ENCODE measurements at places on chromosomes 7 and 10.
A peak's percentile ranks its signal among the peaks of the same experiment; 100 is the strongest.

DNA sequence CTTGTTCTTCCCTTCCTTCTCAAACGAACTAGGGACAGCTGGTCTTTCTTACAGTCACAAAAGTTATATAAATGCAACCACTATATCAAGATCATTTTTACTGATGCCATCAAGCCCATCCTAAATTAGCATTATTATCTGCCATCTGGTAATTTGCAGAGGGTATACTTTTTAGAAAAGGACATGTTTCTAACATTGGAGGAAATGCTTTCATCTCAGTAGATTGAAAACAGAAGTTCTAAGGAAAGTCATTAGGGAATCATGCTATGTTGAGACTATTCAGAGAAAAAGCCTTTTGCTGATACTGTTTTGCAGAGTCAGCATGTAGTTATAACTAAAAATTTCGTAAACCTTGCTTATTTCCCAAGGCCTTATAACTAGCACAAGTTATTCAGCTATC is 146.7 kb downstream of the WNT2 start:
- no peaks in the 10 kb centered on the region for H3K4me1 ChIP-seq
- H3K4me3 ChIP-seq = no peak overlapping the region
- no peaks in the 10 kb centered on the region for H3K36me3 ChIP-seq

GRCh38 chr7:149027055-149027454 is 1.2 kb downstream of the PDIA4 start:
- H3K27ac ChIP-seq = no peak overlapping the region
- peak overlapping the region; percentile 69 for H3K4me3 ChIP-seq
- H3K27me3 ChIP-seq = no peaks in the 10 kb centered on the region
- no peak for DNase-seq
- H3K4me1 ChIP-seq = no peaks in the 10 kb centered on the region
- H3K36me3 ChIP-seq = no peaks in the 10 kb centered on the region

- no peaks in the 10 kb centered on the region for H3K27me3 ChIP-seq
- DNase-seq = no peak
- H3K36me3 ChIP-seq = no peaks in the 10 kb centered on the region
- H3K27ac ChIP-seq = no peak overlapping the region
These were observed 11.2 kb downstream of the SFTPD start for GRCh38 chr10:79937701-79938151.

GRCh38 chr10:12902135-12902572 is 99.4 kb downstream of the CCDC3 start:
- no peaks in the 10 kb centered on the region for H3K36me3 ChIP-seq
- no peak overlapping the region for H3K27ac ChIP-seq
- H3K27me3 ChIP-seq = no peaks in the 10 kb centered on the region

GRCh38 chr7:92753614-92754013 is 82.8 kb downstream of the CDK6 start:
- H3K4me3 ChIP-seq = no peak overlapping the region
- no peaks in the 10 kb centered on the region for H3K27me3 ChIP-seq
- DNase-seq = no peak
- peaks cover 43% of the 10 kb centered on the region for H3K4me1 ChIP-seq
- H3K27ac ChIP-seq = no peak overlapping the region
- no peaks in the 10 kb centered on the region for H3K36me3 ChIP-seq

- H3K27me3 ChIP-seq = no peaks in the 10 kb centered on the region
- H3K4me1 ChIP-seq = no peaks in the 10 kb centered on the region
- H3K27ac ChIP-seq = no peak overlapping the region
- H3K36me3 ChIP-seq = no peaks in the 10 kb centered on the region
- no peak overlapping the region for H3K4me3 ChIP-seq
- DNase-seq = no peak
These were observed 47.8 kb upstream of the KAT6B start for GRCh38 chr10:74778436-74779094.

DNA sequence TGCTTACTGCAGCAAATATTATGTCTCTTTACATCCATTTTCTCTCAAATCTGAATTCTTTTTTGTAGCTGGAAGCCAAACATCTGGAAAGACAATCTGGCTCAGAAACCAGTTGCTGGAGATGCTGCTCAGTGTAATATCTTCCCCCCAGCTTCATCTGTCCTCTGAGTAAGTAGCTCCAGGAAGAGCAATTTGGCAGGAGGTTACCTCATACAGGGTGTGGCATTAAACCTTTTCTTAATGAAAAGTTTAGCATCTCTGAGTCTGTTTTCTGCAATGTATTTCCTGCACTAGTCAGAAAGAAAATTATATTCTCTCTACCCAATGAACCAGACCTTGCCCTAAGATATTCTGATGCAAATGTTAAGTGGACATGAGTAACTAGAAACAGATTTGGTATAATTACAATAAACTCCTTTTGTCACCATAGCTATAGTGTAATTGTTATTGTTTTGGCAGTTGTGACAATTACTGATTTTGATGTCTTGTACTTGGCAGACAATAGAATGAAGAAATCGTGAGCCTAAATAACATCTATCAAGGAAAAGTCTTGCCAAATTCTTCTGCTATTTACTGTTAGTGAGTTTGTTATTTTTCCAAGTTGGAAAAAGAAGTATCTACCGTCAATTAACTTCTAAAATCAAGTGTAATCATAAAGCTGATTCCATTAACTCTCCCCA is 123.3 kb downstream of the WDFY4 start:
- no peaks in the 10 kb centered on the region for H3K4me1 ChIP-seq
- no peak overlapping the region for H3K27ac ChIP-seq
- H3K27me3 ChIP-seq = no peaks in the 10 kb centered on the region

- H3K4me1 ChIP-seq = peaks cover 6% of the 10 kb centered on the region
- no peaks in the 10 kb centered on the region for H3K27me3 ChIP-seq
- no peak for DNase-seq
- no peak overlapping the region for H3K27ac ChIP-seq
- H3K36me3 ChIP-seq = no peaks in the 10 kb centered on the region
- H3K4me3 ChIP-seq = no peak overlapping the region
These were observed 29.4 kb downstream of the TAS2R41 start for GRCh38 chr7:143507094-143507518.

- no peaks in the 10 kb centered on the region for H3K4me1 ChIP-seq
- DNase-seq = no peak
- no peaks in the 10 kb centered on the region for H3K27me3 ChIP-seq
These were observed 23.5 kb downstream of the BCCIP start for GRCh38 chr10:125846894-125847293.

- no peaks in the 10 kb centered on the region for H3K36me3 ChIP-seq
- peaks cover 3% of the 10 kb centered on the region for H3K4me1 ChIP-seq
- H3K27me3 ChIP-seq = no peaks in the 10 kb centered on the region
- H3K4me3 ChIP-seq = no peak overlapping the region
- DNase-seq = no peak
These were observed 252.5 kb downstream of the PTEN start for GRCh38 chr10:88115968-88116367.

DNA sequence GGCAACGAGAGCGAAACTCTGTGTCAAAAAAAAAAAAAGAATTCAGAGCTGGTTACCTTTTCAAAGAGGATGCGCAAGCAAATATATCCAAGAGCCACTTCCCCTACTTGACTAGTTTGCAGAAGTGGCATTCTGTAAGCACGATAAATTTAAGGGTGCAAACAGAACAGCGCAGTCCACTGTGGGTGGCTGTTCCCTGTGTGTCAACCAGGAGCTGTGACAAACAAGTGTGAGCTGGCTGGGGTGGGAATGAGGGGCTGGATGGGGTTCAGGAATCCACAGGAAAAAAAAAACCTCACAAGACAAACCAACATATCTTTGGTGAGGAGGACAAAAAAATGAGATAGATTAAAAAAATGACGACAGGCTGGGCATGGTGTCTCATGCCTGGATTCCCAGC is 15.9 kb downstream of the GUSB start:
- H3K4me1 ChIP-seq = no peaks in the 10 kb centered on the region
- H3K27me3 ChIP-seq = no peaks in the 10 kb centered on the region
- no peak overlapping the region for H3K4me3 ChIP-seq
- no peak for DNase-seq

- no peaks in the 10 kb centered on the region for H3K27me3 ChIP-seq
- peaks cover 27% of the 10 kb centered on the region for H3K4me1 ChIP-seq
- DNase-seq = peak; percentile 62
- H3K36me3 ChIP-seq = no peaks in the 10 kb centered on the region
- H3K27ac ChIP-seq = peak overlapping the region; percentile 96
These were observed 1.4 kb upstream of the OSBPL3 start for GRCh38 chr7:24981171-24981951.

DNA sequence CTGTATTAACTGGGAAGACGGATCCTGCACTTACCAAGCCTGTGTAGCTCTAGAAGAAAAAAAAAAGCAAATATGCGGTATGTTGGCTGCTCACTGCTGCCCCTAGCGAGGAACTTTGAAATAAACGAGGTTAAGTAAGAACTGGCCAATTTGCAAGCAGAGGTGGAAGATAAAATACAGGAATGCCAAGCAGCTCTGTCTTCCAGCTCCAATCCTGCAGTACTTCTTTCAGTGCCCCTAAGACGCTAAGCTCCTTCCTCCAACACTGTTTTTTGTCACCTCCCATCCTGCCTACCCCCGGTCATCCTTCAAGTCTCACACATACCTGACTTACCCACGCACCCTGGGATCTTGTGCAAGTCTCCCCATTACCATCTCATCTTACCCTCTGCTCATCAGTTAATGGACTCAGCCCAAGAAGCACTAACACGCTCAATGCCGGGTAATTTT is 809 bp downstream of the C10orf143 start:
- H3K27ac ChIP-seq = peak overlapping the region; percentile 91
- H3K4me1 ChIP-seq = peaks cover 5% of the 10 kb centered on the region
- no peaks in the 10 kb centered on the region for H3K36me3 ChIP-seq
- no peaks in the 10 kb centered on the region for H3K27me3 ChIP-seq
- peak; percentile 68 for DNase-seq

DNA sequence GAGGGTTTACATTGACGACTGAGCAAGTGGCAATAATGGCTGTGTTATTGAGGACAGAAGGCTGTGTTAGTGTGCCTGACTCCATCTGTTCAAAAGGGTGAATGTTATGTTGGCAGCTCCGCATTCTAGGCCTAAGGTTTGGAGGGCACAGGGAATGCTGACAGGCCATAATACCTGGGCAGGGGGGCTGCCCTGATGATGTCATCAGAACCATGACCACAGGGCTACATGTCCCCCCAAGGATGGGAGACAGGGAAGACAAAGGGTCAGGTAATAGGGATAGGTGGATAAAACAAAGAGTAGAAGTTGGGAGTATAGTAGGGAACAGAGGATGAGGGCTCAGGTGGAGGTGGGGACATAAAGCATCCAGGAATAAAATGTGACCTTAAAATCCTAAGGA is 1.8 kb upstream of the PPP3CB start:
- no peak overlapping the region for H3K27ac ChIP-seq
- no peak overlapping the region for H3K4me3 ChIP-seq
- no peaks in the 10 kb centered on the region for H3K36me3 ChIP-seq
- peaks cover 8% of the 10 kb centered on the region for H3K4me1 ChIP-seq

- no peak overlapping the region for H3K4me3 ChIP-seq
- peaks cover 6% of the 10 kb centered on the region for H3K4me1 ChIP-seq
- no peak overlapping the region for H3K27ac ChIP-seq
- DNase-seq = peak; percentile 29
- H3K27me3 ChIP-seq = no peaks in the 10 kb centered on the region
These were observed 12.0 kb upstream of the RHOBTB1 start for GRCh38 chr10:60955957-60956425.

GRCh38 chr10:7507887-7508726 is 97.3 kb upstream of the SFMBT2 start:
- H3K4me3 ChIP-seq = no peak overlapping the region
- H3K36me3 ChIP-seq = no peaks in the 10 kb centered on the region
- H3K27me3 ChIP-seq = no peaks in the 10 kb centered on the region
- no peaks in the 10 kb centered on the region for H3K4me1 ChIP-seq
- no peak overlapping the region for H3K27ac ChIP-seq
- no peak for DNase-seq

- no peak for DNase-seq
- no peaks in the 10 kb centered on the region for H3K36me3 ChIP-seq
- no peak overlapping the region for H3K27ac ChIP-seq
- H3K27me3 ChIP-seq = no peaks in the 10 kb centered on the region
These were observed 13.7 kb upstream of the LAMB4 start for GRCh38 chr7:108143658-108144420.

DNA sequence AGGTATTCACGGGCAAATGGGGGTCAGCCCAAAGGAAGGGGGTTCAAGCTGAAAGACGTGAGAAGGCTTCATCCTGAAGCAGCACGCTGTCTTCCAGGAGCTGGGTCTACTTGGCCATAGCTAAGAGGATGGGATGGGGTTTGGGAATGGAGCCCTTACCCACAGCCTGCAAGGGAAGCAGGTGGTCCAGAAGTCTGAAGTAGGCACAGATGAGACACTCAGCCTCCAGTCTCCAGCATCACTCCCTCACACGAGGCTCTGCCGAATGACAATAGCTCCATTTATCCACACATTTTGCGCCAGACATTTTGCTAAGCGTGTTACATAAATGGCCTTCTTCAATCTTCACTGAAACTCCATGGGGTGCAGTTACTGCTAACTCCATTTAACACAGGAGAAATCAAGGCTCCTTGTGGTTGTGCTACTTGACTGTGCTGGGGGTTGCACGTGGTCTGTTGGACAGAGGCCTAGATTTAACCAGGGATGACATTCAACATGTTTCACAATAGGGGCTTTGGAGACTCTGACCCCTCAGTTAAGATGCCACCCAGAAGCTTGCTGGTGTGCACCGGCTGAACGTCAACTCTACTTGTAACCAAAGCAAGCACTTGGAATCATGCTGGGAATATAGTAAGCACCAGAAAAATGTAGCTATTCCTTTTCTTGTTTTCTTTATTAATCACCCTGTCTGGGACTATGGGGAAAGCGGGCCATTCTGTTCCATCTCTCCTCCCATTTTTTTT is 85.3 kb downstream of the FAM241B start:
- no peaks in the 10 kb centered on the region for H3K27me3 ChIP-seq
- no peak overlapping the region for H3K27ac ChIP-seq
- no peaks in the 10 kb centered on the region for H3K4me1 ChIP-seq
- no peak overlapping the region for H3K4me3 ChIP-seq
- no peak for DNase-seq

DNA sequence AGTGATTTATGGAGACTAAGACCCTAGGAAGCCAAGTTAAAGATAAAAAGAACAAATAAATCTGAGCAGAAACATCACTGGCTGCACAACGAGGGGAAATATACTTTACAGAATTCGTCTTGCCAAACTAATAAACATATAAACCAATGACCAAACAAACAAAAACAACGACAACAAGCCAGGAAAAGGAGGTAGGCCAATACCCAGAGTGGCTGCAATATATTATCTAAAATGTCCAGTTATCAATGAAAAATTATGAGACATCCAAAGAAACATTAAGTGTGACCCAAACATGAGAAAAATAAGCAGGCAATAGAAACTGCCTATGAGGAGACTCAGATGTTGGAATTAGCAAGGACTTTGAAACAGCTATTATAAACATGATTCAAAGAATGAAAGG is 81.0 kb downstream of the PKD1L1 start:
- no peaks in the 10 kb centered on the region for H3K36me3 ChIP-seq
- H3K4me1 ChIP-seq = no peaks in the 10 kb centered on the region
- no peak overlapping the region for H3K4me3 ChIP-seq
- DNase-seq = no peak
- H3K27me3 ChIP-seq = no peaks in the 10 kb centered on the region

- H3K4me1 ChIP-seq = no peaks in the 10 kb centered on the region
- no peak for DNase-seq
- H3K4me3 ChIP-seq = no peak overlapping the region
- H3K27me3 ChIP-seq = peaks cover 2% of the 10 kb centered on the region
- H3K36me3 ChIP-seq = no peaks in the 10 kb centered on the region
These were observed 64.9 kb downstream of the CFAP46 start for GRCh38 chr10:132877473-132877872.

All from Caco-2 (cell line).